ENCODE measurements at places on chromosomes 4 and X. TPM values are rescaled to one million over a fixed set of nuclear protein-coding genes. Genes with fewer than 3 reads are reported as not detected.

DNA sequence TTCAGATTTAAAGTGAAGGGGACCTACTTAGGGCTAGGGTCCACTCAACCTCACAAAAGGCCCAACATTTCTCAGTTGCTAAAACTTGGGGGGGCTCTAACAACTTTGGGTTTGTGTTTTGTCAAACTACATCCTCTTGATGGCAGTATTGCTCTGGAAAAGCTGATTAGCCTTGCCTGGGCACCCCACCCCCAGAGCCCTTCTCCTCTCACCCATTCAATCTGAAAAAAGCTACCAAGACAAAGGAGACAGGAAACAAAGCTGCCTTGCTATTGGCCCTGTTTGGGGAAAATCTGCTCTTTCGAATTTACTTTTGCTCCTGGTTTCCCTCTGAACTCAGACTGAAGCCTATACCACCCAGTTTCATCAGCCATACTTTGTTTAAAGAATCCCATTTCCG is 195.2 kb upstream of the STK26 start:
- H3K27ac ChIP-seq: no peak overlapping the region
- DNase-seq: no peak
- H3K27me3 ChIP-seq: peaks cover 9% of the 10 kb centered on the region
- no peaks in the 10 kb centered on the region for H3K4me1 ChIP-seq

GRCh38 chrX:119790977-119791436 is 423 bp downstream of the RPL39 start:
- no peaks in the 10 kb centered on the region for H3K27me3 ChIP-seq
- peak overlapping the region; percentile 72 for H3K4me3 ChIP-seq
- H3K36me3 ChIP-seq: peaks cover 18% of the 10 kb centered on the region
- H3K4me1 ChIP-seq: peaks cover 3% of the 10 kb centered on the region
- H3K27ac ChIP-seq: peak overlapping the region; percentile 86

DNA sequence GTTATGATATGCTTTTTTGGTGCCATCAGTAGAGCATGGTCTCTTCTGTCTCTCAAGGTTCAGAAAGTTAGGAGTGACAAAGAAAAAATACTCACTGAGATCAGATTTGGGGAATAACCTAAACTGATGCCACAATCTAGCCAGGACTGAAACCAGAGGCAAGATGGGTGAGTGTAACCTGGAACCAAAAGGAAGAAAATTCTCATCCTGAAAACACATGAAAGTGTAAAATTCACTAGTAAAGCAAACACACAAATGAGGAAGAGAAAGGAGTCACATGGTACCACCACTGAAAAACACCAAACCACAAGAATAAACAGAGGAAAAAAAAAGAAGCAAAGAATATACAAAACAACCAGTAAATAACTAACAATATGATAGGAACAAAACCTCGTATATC is 96.4 kb downstream of the ANXA10 start:
- DNase-seq: no peak
- H3K27ac ChIP-seq: no peak overlapping the region
- no peaks in the 10 kb centered on the region for H3K36me3 ChIP-seq
- H3K27me3 ChIP-seq: no peaks in the 10 kb centered on the region
- H3K4me3 ChIP-seq: no peak overlapping the region
- no peaks in the 10 kb centered on the region for H3K4me1 ChIP-seq

DNA sequence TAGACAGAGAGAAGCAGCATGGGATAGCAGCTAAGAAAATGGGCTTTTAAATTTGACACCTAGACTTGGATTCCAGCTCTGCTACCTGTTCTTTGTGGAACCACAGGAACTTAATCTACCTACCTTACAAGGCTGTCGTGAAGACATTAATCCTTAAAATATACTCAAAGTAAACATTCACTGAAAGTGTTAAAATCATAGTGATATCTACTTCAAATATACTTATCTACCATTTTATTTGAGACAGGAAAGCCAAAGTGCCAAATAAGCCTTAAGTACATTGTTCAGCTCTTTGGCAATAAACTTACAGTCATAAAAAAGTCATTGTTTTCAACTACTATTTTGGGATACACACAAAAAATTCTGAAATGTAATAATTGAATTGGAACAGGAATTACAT is 295.0 kb upstream of the PITX2 start:
- H3K4me3 ChIP-seq: no peak overlapping the region
- no peaks in the 10 kb centered on the region for H3K4me1 ChIP-seq
- H3K27me3 ChIP-seq: no peaks in the 10 kb centered on the region
- no peak overlapping the region for H3K27ac ChIP-seq
- DNase-seq: no peak

GRCh38 chrX:17521871-17522693 is 147.1 kb downstream of the NHS start:
- no peak overlapping the region for H3K27ac ChIP-seq
- H3K4me1 ChIP-seq: peaks cover 4% of the 10 kb centered on the region
- H3K27me3 ChIP-seq: no peaks in the 10 kb centered on the region
- DNase-seq: peak; percentile 45
- H3K36me3 ChIP-seq: no peaks in the 10 kb centered on the region
- H3K4me3 ChIP-seq: no peak overlapping the region

GRCh38 chrX:137290011-137290410 is 256.2 kb upstream of the GPR101 start:
- H3K36me3 ChIP-seq: no peaks in the 10 kb centered on the region
- no peak for DNase-seq
- no peaks in the 10 kb centered on the region for H3K4me1 ChIP-seq
- no peak overlapping the region for H3K4me3 ChIP-seq
- H3K27ac ChIP-seq: no peak overlapping the region

DNA sequence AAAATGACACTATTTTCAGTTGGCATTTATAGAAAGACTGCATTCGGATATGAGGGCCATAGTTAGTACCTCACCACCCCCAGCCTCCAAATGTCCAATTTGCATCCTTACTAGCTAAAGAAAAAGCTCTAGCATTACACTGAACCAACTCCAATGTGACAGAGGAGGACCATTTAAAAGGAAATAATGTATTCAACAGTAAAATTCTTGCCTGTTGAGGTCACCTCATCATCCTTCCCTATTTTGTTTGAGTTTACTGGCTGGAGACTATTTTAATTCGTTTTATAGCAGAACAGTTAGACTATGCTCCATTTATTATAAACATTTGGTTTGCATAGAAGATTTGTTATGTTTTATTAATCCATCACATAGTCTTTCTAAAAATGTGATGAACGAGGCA is 88.2 kb upstream of the PPARGC1A start:
- H3K36me3 ChIP-seq: no peaks in the 10 kb centered on the region
- H3K27me3 ChIP-seq: no peaks in the 10 kb centered on the region
- no peak overlapping the region for H3K4me3 ChIP-seq
- no peak overlapping the region for H3K27ac ChIP-seq

GRCh38 chr4:147136751-147137150 is 191.1 kb upstream of the TTC29 start:
- H3K27me3 ChIP-seq: no peaks in the 10 kb centered on the region
- H3K4me3 ChIP-seq: no peak overlapping the region

- no peaks in the 10 kb centered on the region for H3K36me3 ChIP-seq
- H3K4me3 ChIP-seq: no peak overlapping the region
- DNase-seq: no peak
- no peak overlapping the region for H3K27ac ChIP-seq
Measured at GRCh38 chr4:94475794-94476193, 24.1 kb downstream of the PDLIM5 start.

GRCh38 chr4:39591290-39591689 is 47.4 kb downstream of the SMIM14 start:
- H3K4me3 ChIP-seq: no peak overlapping the region
- no peak overlapping the region for H3K27ac ChIP-seq
- H3K27me3 ChIP-seq: no peaks in the 10 kb centered on the region

GRCh38 chrX:149540621-149541520 is at the start of gene EOLA1:
Gene EOLA1, plus strand, starts transcription at chrX:149541012. Its CDS starts 4,619 bp downstream, at chrX:149545631.
- no peaks in the 10 kb centered on the region for H3K36me3 ChIP-seq
- H3K4me3 ChIP-seq: peak within 1 kb of the TSS; percentile 97
- peak; percentile 98 for DNase-seq
- peak within 1 kb of the TSS; percentile 98 for H3K27ac ChIP-seq

- peaks cover 1% of the 10 kb centered on the region for H3K36me3 ChIP-seq
- no peaks in the 10 kb centered on the region for H3K27me3 ChIP-seq
- no peak overlapping the region for H3K27ac ChIP-seq
- H3K4me3 ChIP-seq: no peak overlapping the region
- no peak for DNase-seq
Measured at GRCh38 chr4:98387345-98388026, 126.3 kb downstream of the RAP1GDS1 start.

- no peaks in the 10 kb centered on the region for H3K27me3 ChIP-seq
- DNase-seq: no peak
- H3K27ac ChIP-seq: no peak overlapping the region
- no peaks in the 10 kb centered on the region for H3K4me1 ChIP-seq
- H3K36me3 ChIP-seq: no peaks in the 10 kb centered on the region
Measured at GRCh38 chrX:150607201-150607600, 38.8 kb downstream of the MTM1 start.

DNA sequence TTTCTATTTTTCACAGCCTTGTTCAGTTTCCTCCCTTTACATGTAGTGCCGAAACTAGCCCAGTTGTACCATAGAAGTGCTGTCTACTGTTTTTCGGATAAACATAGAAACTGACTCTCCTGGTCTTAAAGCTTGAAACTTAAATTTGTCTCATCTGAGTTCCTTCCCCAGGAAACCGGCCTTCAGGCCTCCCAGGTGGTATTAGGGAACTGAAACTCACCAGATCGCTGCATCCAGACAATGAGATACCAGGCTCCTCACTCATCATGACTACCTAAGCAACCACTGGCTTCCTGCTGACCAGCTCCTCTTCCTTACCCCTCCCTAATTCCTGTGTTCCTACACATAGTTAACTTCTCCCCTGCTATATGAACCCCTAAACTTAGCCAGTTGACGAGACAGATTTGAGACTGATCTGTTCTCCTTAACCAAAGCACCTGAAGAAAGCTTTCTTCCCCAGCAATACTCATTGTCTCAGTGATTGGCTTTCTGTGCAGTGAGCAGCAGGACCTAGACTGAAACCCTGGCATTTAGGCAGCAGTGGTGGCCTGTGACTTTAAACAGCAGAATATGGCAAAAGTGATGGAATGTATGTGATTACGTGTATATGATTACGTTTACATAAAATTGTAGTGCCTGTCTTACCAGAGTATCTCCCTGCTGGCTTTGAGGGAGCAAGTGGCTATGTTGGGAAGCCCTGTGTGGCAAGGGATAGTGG is 959.1 kb upstream of the LCORL start:
- no peak for DNase-seq
- no peak overlapping the region for H3K27ac ChIP-seq
- H3K4me3 ChIP-seq: no peak overlapping the region
- no peaks in the 10 kb centered on the region for H3K27me3 ChIP-seq
- H3K36me3 ChIP-seq: no peaks in the 10 kb centered on the region

GRCh38 chrX:151396042-151396824 is 773 bp upstream of the VMA21 start:
- H3K36me3 ChIP-seq: no peaks in the 10 kb centered on the region
- H3K27ac ChIP-seq: peak overlapping the region; percentile 87
- peaks cover 2% of the 10 kb centered on the region for H3K4me1 ChIP-seq
- H3K4me3 ChIP-seq: peak overlapping the region; percentile 50

- H3K36me3 ChIP-seq: no peaks in the 10 kb centered on the region
- no peak for DNase-seq
- H3K4me3 ChIP-seq: no peak overlapping the region
- no peak overlapping the region for H3K27ac ChIP-seq
- no peaks in the 10 kb centered on the region for H3K4me1 ChIP-seq
Measured at GRCh38 chr4:175772170-175772705, 39.8 kb downstream of the GPM6A start.

GRCh38 chrX:43718081-43718480 is 62.0 kb downstream of the MAOA start:
- no peaks in the 10 kb centered on the region for H3K4me1 ChIP-seq
- no peak overlapping the region for H3K4me3 ChIP-seq
- DNase-seq: no peak
- no peak overlapping the region for H3K27ac ChIP-seq
- H3K36me3 ChIP-seq: no peaks in the 10 kb centered on the region
- H3K27me3 ChIP-seq: no peaks in the 10 kb centered on the region

GRCh38 chr4:38818441-38818976 is 13.9 kb upstream of the TLR1 start:
- peaks cover 17% of the 10 kb centered on the region for H3K4me1 ChIP-seq
- DNase-seq: no peak
- no peak overlapping the region for H3K4me3 ChIP-seq
- H3K27me3 ChIP-seq: no peaks in the 10 kb centered on the region
- H3K36me3 ChIP-seq: no peaks in the 10 kb centered on the region
- no peak overlapping the region for H3K27ac ChIP-seq

DNA sequence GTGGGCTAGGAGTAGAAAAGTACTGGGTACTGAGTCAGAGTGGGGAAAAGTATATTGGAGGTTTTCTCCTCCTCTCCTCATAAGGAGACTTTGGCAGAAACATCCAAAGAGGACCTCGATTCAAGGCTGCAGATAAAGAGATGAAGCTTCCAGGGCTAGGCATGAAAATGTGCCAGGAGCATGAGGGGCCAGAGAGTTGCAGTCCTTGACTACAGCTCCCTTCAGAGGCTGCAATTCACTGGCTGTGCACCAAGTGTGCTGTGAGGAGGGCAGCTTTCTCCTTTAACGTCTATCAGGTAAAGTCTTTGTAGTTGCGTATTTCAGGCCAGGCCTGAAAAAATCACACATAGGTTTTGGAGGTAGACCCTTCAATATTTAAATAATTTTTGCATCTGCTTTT is 174.9 kb upstream of the VEGFC start:
- no peaks in the 10 kb centered on the region for H3K4me1 ChIP-seq
- H3K27ac ChIP-seq: no peak overlapping the region
- no peak overlapping the region for H3K4me3 ChIP-seq

GRCh38 chrX:122087341-122087740 is 1039.9 kb downstream of the GLUD2 start:
- H3K27ac ChIP-seq: no peak overlapping the region
- no peak for DNase-seq
- H3K36me3 ChIP-seq: no peaks in the 10 kb centered on the region
- no peaks in the 10 kb centered on the region for H3K27me3 ChIP-seq
- H3K4me3 ChIP-seq: no peak overlapping the region

- H3K4me1 ChIP-seq: no peaks in the 10 kb centered on the region
- no peaks in the 10 kb centered on the region for H3K27me3 ChIP-seq
- DNase-seq: no peak
- H3K27ac ChIP-seq: no peak overlapping the region
- H3K4me3 ChIP-seq: no peak overlapping the region
- no peaks in the 10 kb centered on the region for H3K36me3 ChIP-seq
Measured at GRCh38 chrX:5409106-5409505, 819.6 kb downstream of the NLGN4X start.

- peak within 1 kb of the TSS; percentile 61 for H3K27ac ChIP-seq
- no peaks in the 10 kb centered on the region for H3K36me3 ChIP-seq
- H3K4me3 ChIP-seq: peak within 1 kb of the TSS; percentile 91
- DNase-seq: peak; percentile 33
- no peaks in the 10 kb centered on the region for H3K27me3 ChIP-seq
Measured at GRCh38 chrX:136251041-136251991, at the start of gene MAP7D3. Gene MAP7D3, minus strand, starts transcription at chrX:136251400. Its CDS starts 42 bp downstream, at chrX:136251358.

Gene AADAT
- total RNA-seq: 4.7 TPM

Gene NCAPG
- total RNA-seq: 26.7 TPM

Gene PLAC8
- not detected for total RNA-seq

Gene CORIN
- 20.3 TPM for total RNA-seq

Gene VSIG4
- not detected for total RNA-seq

Gene TMEM271
- total RNA-seq: not detected

Gene MSX1
- total RNA-seq: 1.1 TPM

Gene TRIM60
- total RNA-seq: not detected

Gene DGAT2L6
- not detected for total RNA-seq

Gene NUDT10
- 0.90 TPM for total RNA-seq

Gene UGT2B17
- not detected for total RNA-seq
